ENCODE measurements at places on chromosomes 3 and 15. TPM values are rescaled to one million over a fixed set of nuclear protein-coding genes. Genes with fewer than 3 reads are reported as not detected.

Gene GOLGA8G
- not detected for total RNA-seq

Gene SPRED1
- total RNA-seq, result 26.8 TPM

Gene HYAL1
- 0.65 TPM for total RNA-seq

Gene C3orf20
- total RNA-seq, result not detected

Gene TMCO5A
- not detected for total RNA-seq

Gene BFSP2
- total RNA-seq, result not detected

Gene SCAANT1
- not detected for total RNA-seq

Gene CMTM7
- total RNA-seq, result 9.3 TPM

Gene GORASP1
- 52.8 TPM for total RNA-seq

Gene CCRL2
- total RNA-seq, result not detected

Gene EFCAB12
- not detected for total RNA-seq

Gene SI
- total RNA-seq, result not detected
